Activated CD4-positive, CD25-positive, alpha-beta regulatory T cell treated with anti-CD3 and anti-CD28 coated beads, Interleukin-2, amount 50 U/mL, for 24 hours (primary cell): ENCODE measurements at places on chromosomes 16 and 17.

DNA sequence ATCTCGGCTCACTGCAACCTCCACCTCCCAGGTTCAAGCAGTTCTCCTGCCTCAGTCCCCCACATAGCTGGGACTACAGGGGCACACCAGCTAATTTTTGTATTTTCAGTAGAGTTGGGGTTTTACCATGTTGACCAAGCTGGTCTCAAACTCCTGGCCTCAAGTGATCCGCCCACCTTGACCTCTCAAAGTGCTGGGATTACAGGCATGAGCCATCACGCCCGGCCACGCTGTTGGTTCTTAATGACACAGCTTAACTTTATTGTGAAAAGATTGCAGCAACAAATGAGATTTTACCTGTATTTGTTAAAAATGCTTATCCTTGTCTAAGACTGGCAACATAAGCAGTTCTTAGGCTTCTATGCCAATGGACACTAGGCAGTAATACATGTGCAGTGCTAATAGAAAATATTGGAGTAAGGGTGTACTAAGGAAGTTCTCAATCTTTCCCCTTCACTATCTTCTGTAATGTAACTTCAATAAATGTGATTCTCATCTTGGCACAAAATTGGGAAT is 2.9 kb downstream of the UBB start:
- ATAC-seq = no peak

GRCh38 chr17:45965812-45966211 is 33.2 kb upstream of the STH start:
- no peak for ATAC-seq

- ATAC-seq = no peak
These were observed 79.1 kb downstream of the KSR1 start for GRCh38 chr17:27535178-27535928.

GRCh38 chr16:55171241-55171640 is 152.8 kb upstream of the IRX6 start:
- ATAC-seq = no peak
